ENCODE measurements at places on chromosomes 7 and 10.

DNA sequence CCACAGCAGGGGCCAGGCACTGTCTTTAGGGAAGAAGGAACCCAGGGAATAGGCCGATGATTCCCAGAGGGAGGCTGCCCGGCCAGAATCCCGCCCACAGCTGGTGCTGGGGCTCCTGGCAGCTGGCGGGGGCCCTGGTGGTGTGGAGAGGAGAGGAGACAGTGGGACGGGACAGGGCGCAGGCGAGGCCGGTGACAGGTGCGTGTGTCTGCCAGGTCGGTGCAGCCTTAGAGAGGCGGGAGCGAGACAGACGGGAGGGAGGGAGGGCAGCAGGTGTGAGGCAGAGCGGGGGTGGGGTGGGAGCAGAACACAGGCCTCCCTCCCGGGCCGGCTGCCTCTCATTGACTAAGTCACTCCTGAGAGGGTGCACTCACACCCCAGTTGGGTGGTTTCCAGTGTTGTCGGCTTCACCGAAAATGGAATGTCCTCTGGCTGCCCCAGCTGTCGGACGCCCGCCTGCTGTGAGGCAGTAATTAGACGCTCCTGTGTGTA lies 55.2 kb downstream of the ELFN1 start:
- peaks cover 16% of the 10 kb centered on the region for H3K36me3 ChIP-seq
- H3K4me1 ChIP-seq, result no peaks in the 10 kb centered on the region

GRCh38 chr7:104980841-104981671 lies 32.9 kb upstream of the KMT2E start:
- peaks cover 9% of the 10 kb centered on the region for H3K27me3 ChIP-seq
- H3K4me3 ChIP-seq, result no peak overlapping the region
- no peaks in the 10 kb centered on the region for H3K36me3 ChIP-seq

DNA sequence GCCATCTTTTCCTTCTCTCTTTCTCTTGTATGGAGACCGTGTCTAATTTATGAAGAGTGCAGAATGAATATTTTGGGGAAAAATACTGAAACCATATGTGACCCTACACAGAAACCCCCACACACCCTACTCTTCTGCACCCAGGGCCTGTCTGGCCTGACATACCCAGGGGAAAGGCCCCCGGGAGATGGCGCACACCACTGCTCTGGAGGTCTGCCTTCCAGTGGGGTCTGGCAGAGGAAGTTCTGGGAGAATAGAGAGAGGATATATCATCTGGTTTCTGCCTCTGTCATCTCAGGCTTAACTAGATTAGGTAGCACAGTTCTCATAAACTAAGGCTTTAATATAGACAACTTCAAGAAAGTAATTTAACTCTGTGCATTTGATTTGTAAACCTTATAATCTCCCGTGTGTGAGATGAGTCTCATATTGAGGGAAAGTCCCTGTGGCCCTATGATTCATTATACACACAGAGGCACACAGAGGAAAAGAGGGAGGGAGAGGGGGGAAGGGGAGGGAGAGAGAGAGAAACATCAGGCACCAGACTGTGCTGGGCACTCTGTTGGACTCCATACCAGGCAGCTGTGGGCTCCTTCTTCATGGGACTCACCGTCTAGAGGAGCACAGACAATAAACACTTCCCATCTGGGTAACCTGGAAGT lies 123.3 kb downstream of the AOAH start:
- DNase-seq, result no peak
- H3K27ac ChIP-seq, result no peak overlapping the region
- H3K4me1 ChIP-seq, result peaks cover 7% of the 10 kb centered on the region
- H3K36me3 ChIP-seq, result no peaks in the 10 kb centered on the region
- H3K27me3 ChIP-seq, result peaks cover 1% of the 10 kb centered on the region

DNA sequence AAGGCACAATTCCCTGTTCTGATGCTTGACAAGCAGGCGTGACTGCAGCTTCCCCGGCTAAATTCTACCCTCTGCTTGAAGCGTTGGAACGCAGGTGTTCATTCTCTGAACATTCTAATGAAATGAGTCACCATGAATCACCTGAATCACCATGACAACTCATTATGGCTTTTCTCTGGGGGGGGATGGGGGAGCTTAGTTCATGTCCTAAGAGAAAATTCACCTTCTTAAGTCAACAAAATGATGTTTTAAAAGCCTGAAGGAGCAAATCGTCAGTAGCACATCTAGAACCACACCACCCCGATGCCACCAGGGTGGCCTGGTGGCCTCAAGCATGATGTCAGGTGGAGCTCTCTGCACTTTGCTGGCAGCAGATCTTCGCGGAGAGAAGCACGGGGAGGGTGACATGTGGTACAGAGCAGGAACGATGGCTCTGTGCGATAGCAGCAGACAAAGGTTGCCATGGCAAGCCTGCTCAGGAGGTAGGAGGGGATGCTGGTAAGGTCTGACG lies 33.7 kb downstream of the DDC start:
- no peak overlapping the region for H3K27ac ChIP-seq
- no peak overlapping the region for H3K4me3 ChIP-seq
- DNase-seq, result no peak
- no peaks in the 10 kb centered on the region for H3K36me3 ChIP-seq
- H3K27me3 ChIP-seq, result peaks cover 4% of the 10 kb centered on the region

- no peak for DNase-seq
- H3K36me3 ChIP-seq, result no peaks in the 10 kb centered on the region
- H3K4me3 ChIP-seq, result no peak overlapping the region
- H3K27ac ChIP-seq, result no peak overlapping the region
Observed at GRCh38 chr10:58771863-58772262, 259.2 kb downstream of the BICC1 start.

GRCh38 chr10:69751214-69751613 lies 50.5 kb upstream of the COL13A1 start:
- H3K36me3 ChIP-seq, result no peaks in the 10 kb centered on the region
- H3K4me3 ChIP-seq, result no peak overlapping the region
- no peaks in the 10 kb centered on the region for H3K4me1 ChIP-seq
- H3K27ac ChIP-seq, result no peak overlapping the region
- DNase-seq, result no peak

GRCh38 chr10:91422915-91423314 lies 12.8 kb downstream of the HECTD2 start:
- H3K4me1 ChIP-seq, result no peaks in the 10 kb centered on the region
- no peak for DNase-seq
- no peak overlapping the region for H3K27ac ChIP-seq
- peaks cover 5% of the 10 kb centered on the region for H3K36me3 ChIP-seq

DNA sequence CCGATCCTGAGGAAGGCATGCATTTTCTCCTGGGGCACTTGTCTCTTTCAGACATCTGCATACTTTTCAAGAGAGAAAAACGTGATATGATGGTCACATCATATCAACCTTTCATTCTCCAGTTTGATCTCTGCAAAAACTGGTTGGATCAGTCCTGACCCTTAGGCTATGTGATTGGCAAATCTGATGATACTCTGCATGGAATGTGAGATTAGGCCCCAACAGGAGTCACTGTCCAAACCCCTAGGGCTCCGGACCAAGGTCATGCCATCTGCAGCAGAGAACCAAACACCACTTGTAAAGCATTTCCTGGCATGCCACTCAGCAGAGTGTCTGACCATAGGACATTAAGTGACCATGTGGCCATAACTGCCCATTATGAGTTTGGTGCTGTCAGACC lies 8.6 kb downstream of the GCK start:
- no peaks in the 10 kb centered on the region for H3K36me3 ChIP-seq
- H3K4me3 ChIP-seq, result no peak overlapping the region
- DNase-seq, result no peak
- no peak overlapping the region for H3K27ac ChIP-seq

DNA sequence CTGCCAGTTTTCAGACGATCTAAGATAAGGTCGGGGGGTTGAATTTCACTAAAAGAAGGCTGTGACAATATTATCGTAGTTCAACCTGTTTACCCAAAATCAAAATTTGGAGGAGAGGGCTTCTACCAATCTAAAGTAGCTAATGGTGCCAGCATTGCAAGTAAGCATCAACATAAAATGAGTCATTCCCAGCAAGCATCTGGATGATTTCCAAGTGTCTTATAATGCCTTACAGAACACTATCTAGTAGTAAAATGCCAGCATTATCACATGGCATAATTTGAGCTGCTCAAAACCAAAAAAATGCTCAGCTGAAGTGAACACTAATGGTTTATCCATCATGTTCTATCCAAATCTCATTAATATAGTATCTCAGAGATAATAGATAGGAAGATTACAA lies 1193.9 kb downstream of the DNAJB9 start:
- H3K36me3 ChIP-seq, result no peaks in the 10 kb centered on the region
- no peak for DNase-seq
- no peaks in the 10 kb centered on the region for H3K4me1 ChIP-seq
- H3K27me3 ChIP-seq, result peaks cover 6% of the 10 kb centered on the region

DNA sequence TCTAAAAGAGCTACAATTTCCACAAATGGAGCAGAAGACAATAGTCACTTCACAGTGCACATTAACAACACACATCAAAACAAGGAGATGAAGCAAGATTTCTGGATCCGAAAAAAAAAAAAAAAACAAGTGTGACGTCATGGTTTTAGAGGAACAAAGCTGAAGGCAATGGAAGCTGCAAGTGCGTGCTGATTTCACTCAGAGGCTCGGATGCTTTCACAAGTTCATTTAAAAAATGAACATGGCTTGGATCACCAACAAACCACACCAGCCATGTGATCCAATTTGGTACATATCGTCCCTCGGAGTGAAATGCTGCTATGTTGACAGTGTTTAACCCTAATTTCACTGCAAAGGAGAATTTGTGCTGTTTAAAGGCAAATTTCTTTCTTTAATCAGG lies 337.0 kb upstream of the PRKCQ start:
- H3K27me3 ChIP-seq, result no peaks in the 10 kb centered on the region
- no peak overlapping the region for H3K27ac ChIP-seq
- peaks cover 5% of the 10 kb centered on the region for H3K4me1 ChIP-seq
- H3K36me3 ChIP-seq, result no peaks in the 10 kb centered on the region
- no peak for DNase-seq

- H3K4me3 ChIP-seq, result no peak overlapping the region
- no peak overlapping the region for H3K27ac ChIP-seq
- peaks cover 4% of the 10 kb centered on the region for H3K27me3 ChIP-seq
Observed at GRCh38 chr7:99301496-99301895, 24.2 kb upstream of the ARPC1A start.

GRCh38 chr7:96306385-96307125 lies 15.3 kb downstream of the SLC25A13 start:
- DNase-seq, result no peak
- H3K4me1 ChIP-seq, result peaks cover 11% of the 10 kb centered on the region
- H3K36me3 ChIP-seq, result no peaks in the 10 kb centered on the region
- no peak overlapping the region for H3K4me3 ChIP-seq
- H3K27me3 ChIP-seq, result no peaks in the 10 kb centered on the region
- H3K27ac ChIP-seq, result no peak overlapping the region

DNA sequence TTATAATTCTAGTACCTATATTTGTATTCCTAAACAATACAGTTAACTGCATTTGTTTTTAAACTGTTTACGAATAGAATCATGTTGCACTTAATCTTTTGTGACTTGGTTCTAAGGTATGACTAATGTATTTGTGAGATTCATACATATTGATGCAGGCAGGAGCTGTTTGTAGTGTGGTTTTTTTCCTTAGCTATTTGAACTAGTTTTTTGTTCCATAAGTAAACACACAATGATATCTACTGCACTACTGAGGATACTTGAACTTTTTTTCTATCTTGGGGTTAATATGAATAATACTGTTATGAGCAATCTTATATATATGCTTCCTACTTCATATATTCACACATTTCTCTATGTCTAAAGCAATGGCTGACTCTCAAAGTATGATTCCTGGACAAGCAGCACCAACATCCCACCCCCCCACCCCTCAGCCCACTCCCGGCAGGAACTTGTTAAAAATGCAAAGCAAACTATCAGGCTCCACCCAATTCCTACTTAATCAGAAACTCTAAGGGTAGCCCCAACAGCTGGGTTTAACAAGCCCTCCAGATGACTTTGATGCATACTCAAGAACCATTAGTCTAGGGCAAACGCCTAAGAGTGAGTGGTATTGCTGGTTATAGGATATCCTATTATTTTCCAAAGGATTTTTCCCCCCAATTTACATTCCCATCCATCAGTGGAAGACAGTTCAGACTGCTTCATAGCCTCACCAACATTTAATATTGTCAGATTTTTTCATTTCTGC lies 25.8 kb downstream of the BRAF start:
- H3K27ac ChIP-seq, result no peak overlapping the region
- no peak overlapping the region for H3K4me3 ChIP-seq

- peak overlapping the region; percentile 6 for H3K27ac ChIP-seq
- no peaks in the 10 kb centered on the region for H3K36me3 ChIP-seq
- no peaks in the 10 kb centered on the region for H3K4me1 ChIP-seq
- peaks cover 1% of the 10 kb centered on the region for H3K27me3 ChIP-seq
Observed at GRCh38 chr7:112619343-112619742, 138.6 kb downstream of the LSMEM1 start.

DNA sequence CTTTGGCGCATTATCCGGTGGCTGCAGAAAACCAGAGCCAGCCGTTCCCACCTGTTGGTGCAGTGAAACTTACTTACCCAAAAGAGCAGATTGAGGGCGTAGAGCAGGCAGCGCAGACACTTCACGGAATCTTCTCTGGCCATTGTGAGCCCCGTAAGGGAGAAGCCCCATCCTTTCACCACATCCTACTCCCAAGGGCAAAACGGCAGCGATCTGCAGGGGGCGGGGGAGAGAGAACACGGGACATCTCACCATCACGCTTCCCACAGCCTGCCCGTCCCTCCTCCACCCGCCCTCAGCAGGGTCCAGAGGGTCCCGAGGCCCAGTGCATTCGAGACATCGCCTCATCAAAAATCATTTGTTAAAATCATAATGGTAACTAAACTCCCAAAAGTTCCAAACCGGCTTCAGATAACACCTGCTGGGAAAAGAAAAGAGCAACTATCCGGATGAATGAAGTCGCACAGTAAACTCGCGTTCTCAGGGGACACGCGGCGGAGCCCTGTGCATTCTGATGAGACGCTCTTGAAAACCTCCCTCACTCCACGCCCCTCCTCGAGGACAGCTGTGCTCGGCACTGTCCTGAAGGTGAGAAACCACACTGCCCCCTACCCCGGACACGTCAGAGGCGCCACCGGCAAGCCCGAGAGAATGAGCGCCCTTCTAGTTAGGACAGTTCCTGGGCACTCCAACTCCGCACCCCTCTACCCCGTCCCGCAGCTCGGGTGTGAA lies 1.2 kb downstream of the TSPAN12 start:
- peak overlapping the region; percentile 99 for H3K4me3 ChIP-seq
- peak; percentile 62 for DNase-seq
- peaks cover 11% of the 10 kb centered on the region for H3K36me3 ChIP-seq

DNA sequence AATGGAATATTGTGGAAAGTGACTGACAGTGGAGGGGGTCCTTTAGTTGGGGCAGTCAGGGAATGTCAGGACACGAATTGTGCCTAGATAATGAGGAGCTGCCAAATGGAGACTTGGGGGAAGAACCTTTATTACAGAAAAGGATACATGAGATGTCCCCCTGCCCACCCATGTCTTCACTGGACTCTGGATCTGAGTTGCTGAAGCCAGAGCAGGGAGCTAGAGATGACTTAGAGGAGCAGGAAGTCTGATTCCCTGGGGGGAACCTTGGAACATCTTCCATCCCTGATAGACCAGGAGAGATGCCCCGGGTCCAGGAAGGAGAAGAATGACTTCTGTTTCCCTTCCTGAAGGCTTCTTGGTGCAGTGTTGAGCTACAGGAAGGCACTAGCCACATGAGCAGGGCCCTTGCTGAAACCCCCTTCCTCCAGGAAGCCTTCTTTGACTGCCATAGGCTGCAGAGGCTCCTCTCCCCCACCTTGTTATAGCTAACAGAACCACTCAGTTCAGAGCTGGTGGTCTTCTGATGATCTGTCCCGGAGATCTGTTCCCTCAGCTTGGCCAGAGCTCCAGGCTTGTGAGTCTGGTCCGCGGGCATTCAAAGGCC lies 747 bp upstream of the NEURL1 start:
- no peak overlapping the region for H3K27ac ChIP-seq
- no peak for DNase-seq
- peaks cover 13% of the 10 kb centered on the region for H3K4me1 ChIP-seq
- H3K27me3 ChIP-seq, result peaks cover 13% of the 10 kb centered on the region

- H3K27ac ChIP-seq, result no peak overlapping the region
- no peaks in the 10 kb centered on the region for H3K27me3 ChIP-seq
- no peak overlapping the region for H3K4me3 ChIP-seq
- peak; percentile 18 for DNase-seq
Observed at GRCh38 chr7:82810558-82811259, 352.0 kb downstream of the PCLO start.
